B cell (primary cell): ENCODE measurements at places on chromosomes 2 and 18. TPM values are rescaled to one million over a fixed set of nuclear protein-coding genes. Genes with fewer than 3 reads are reported as not detected.

The CPO gene
- 0.10 TPM in 1 of 2 replicates, not detected in the other for polyA plus RNA-seq

The ERBB4 gene
- polyA plus RNA-seq: not detected in 2 replicates

GRCh38 chr2:2263196-2263829, 67.8 kb downstream of the MYT1L start:
- DNase-seq: no peak

DNA sequence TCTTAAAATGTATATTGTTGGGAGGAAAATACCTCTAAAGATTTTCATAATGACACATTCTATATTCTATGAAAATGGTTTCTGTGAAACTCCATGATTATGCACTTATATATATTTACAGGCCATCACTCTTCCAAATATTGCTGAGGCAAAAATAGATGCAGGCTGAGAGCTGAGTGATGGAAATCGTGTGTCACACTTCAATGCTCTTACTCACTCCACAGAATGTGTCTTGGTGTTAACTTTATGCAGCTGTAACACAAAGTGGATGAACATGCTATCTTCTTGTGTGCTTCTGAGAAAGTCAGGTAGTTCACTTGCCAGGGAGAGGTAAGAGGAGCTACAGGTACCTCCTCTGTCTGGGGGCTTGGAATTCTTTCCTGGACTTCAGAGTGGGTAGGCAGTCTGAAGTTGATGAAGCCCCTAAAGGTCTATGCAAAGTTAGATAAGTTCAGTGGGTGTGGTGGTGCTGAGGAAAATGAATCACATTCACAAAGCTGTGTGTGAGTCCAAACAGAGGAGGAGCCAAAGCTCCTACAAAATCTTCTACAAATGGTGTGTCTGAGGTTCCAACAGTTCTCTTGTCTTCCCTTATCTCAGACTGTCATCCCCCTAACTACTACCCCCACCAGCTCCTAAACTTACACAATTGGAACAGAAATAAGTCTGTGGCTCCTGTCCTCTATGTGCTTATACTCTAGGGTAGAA, 74.2 kb upstream of the ST6GAL2 start:
- DNase-seq: no peak

DNA sequence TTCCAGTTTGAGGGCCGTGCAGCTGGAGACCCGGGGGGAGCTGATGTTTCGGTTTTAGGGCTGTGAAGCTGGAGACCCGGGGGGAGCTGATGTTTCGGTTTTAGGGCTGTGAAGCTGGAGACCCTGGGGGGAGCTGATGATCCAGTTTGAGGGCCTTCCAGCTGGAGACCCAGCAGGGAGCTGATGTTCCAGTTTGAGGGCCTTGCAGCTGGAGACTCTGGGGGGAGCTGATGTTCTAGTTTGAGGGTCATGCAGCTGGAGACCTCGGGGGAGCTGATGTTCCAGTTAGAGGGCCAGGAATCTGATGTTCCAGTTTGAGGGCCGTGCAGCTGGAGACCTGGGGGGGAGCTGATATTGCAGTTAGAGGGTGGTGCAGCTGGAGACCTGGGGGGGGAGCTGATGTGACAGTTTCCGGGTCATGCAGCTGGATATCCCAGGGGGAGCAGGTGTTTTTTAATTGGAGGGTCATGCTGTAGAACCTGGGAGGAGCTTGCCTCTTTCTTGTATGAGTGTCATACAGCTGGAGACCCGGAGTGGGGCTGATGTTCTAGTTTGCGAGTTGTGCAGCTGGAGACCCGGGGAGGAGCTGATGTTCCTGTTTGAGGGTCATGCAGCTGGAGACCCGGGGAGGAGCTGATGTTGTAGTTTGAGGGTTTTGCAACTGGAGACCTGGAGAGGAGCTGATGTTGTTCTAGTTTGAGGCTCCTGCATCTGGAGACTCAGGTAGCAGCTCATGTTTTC, 153.2 kb downstream of the RTP5 start:
- DNase-seq: no peak

- peak; percentile 62 for DNase-seq
Measured at GRCh38 chr2:108594132-108594981, 60.1 kb downstream of the LIMS1 start.

DNA sequence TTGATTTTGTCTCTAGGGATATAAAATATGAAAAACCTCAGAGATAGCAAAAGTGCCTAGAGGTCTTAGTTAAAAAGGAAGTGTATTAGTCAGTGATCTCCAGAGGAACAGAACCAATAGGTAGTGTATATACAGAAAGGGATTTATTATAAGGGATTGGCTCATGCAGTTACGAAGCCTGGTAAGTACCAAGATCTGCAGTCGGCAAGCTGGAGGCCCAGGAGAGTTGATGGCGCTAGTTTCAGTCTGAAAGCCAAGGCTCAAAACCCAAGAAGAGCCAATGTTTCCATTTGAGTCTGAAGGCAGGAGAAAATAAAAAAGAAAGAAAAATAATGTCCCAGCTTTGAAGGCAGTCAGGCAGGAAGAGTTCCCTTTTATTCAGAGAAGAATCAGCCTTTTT, 93.3 kb downstream of the COLEC12 start:
- DNase-seq: no peak
